HTR-8/SVneo (cell line): ENCODE measurements at places on chromosomes 3 and 15.

GRCh38 chr15:47965297-47965696 lies 155.5 kb upstream of the SLC24A5 start:
- no peak for DNase-seq

- DNase-seq = no peak
Measured at GRCh38 chr3:193773266-193774220, 180.5 kb downstream of the OPA1 start.

- peak; percentile 69 for DNase-seq
Measured at GRCh38 chr15:81106560-81106959, 27.5 kb upstream of the CFAP161 start.

DNA sequence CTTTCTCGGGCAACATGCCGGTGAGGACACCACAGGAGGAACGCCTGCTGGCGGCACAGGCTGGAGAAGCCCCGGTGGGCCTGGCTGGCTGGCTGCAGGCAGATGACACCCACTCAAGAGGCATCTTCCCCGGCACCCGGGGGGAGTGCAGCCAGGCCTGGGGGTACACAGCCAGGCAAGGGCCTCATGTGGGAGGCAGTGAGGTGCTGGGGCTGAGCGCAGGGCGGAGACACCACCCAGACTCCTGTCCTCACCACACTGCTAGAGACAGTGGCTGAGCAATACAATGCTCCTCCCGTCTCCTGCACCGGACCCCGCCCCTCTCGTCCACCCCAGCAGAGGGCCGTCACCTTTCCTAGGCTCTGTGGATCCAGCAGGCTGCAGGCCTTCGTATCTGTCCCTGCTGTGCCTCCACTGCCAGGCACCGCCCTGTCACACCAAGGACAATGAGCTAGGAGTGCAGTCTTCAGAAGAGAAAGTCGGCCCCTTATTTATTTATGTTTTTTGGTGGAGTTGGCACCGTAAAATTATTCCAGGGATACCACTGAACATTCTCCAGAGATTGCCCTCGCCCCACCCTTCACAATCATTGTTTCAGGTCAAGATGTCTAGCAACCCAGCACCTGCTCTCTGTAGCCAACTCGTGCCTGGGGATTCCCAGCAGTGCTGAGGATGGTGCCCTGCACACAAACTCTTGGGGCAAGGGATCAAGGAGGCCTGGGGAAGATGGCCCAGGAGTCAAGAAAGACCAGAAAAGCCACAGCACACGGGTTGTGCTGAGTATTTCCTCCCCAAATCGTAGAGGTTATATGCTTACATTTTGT lies 129.1 kb downstream of the ATP10A start:
- no peak for DNase-seq

- DNase-seq = no peak
Measured at GRCh38 chr3:169280010-169280585, 383.4 kb downstream of the MECOM start.

GRCh38 chr15:101183226-101183930 lies 68.5 kb downstream of the CHSY1 start:
- no peak for DNase-seq

GRCh38 chr3:193350744-193351143 lies 27.8 kb downstream of the ATP13A5 start:
- DNase-seq = no peak

GRCh38 chr3:126266291-126266840 lies 86.0 kb upstream of the ALDH1L1 start:
- DNase-seq = no peak

GRCh38 chr3:156644958-156645357 lies 29.4 kb upstream of the TIPARP start:
- DNase-seq = no peak

- peak; percentile 28 for DNase-seq
Measured at GRCh38 chr3:14170531-14171159, 7.8 kb downstream of the XPC start.

GRCh38 chr3:30457726-30458125 lies 148.7 kb upstream of the TGFBR2 start:
- no peak for DNase-seq

GRCh38 chr3:109685084-109686079 lies 348.0 kb upstream of the DPPA4 start:
- peak; percentile 48 for DNase-seq

DNA sequence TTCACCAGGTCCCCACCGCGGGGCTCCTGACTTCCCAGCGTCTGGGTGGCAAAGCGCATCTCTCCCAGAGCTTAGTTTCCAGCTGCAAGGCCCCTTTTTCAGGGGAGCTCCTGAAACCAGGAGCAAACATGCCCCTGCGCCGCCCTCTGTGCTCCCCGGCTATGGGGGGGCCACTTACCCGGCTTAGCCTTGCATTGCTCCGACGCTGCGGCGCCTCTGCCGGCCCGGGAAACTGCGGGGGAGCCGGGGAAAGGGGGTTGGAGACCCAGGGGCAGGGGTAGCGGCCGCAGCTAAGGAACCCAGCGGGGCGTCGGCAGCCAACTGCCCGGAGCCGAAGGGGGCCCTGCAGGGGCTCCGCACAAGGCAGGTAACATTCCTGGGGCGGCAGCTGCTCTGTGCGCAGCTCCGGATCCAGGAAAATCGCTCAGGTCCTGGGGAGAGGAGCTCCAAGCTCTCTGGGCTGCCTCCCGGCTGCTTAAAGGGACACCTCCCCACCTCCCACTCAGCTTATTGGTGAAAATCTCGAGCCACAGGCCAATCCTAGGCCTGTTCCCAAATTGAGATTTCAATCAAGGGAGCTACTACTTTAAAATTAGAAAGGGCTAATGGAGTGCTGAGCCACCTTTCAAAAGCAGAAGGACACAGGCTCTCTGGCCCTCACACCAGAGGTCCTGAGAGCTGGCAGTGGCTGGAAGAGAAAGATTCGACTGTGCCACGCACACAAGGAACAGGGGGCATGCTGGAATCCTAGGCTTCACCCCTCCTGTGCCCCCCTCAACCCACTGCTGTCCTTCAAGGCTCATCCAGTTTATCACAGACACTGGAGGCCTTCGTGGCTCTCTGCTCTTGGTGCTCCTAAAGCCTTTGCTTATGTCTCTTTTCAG lies 42.7 kb upstream of the PRICKLE2 start:
- no peak for DNase-seq

DNA sequence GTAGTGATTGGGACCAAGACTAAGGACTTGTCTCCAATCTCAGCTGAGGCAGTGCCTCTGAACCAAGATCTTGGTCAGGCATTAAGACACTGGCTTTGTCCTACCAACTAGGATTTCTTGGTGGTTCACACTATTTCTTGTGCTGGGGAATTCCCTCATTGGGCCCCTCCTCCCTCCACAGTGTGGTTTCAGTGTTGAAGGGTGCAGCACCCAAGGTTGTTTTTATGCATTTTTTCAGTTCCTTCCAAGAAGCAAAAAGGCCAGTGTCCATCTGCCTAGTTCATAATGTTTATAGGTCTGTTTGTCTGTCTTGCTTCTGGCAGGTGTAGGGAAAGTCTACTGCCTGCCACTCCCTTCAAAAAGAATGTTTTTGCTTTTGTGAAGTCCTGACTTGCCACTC lies 10.6 kb upstream of the ITPKA start:
- no peak for DNase-seq

GRCh38 chr3:159837725-159838124 lies 150.9 kb upstream of the IL12A start:
- DNase-seq = no peak

DNA sequence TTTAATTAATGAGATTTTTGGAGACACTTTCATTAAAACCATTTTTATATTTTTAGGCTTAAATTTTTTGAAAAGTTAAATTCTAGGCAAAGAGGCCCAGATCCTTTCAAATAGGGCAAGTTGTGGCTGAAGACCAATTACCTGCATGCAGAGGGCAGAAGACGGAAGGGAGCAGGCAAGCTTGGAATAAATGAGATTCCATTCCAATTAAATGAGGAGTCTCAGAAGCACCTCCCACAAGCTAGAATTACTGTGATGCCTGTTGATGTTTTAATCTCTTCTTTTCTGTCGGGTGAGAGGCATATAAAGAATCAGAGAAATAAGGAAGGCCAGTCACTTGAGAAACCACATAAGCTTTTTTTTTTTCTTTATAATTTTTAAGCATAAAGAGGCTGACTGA lies 46.8 kb downstream of the KBTBD8 start:
- no peak for DNase-seq

GRCh38 chr3:62109534-62109933 lies 263.8 kb downstream of the FEZF2 start:
- DNase-seq = peak; percentile 11

DNA sequence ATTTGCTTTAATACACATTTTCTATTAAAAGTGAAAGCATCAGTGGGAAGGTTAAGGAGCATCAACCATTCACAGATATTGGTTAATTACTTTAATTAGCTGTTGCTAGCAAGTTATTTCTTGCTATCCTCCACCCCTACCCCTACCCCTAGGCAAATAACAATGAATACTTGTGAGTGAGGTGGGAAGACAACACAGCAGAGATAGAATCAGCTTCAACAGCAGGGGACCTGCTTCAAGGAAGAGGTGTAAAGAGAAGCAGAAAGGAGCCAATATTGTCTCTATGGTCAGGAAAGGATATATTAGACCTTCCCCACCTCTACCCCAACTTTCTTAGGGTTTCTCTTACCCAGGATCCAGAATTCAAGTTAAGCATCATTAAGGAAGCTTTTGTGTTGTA lies 149.4 kb downstream of the SNRK start:
- no peak for DNase-seq

- peak; percentile 87 for DNase-seq
Measured at GRCh38 chr15:99123713-99124451, 19.0 kb downstream of the SYNM start.

GRCh38 chr3:183907176-183907575 lies 22.5 kb upstream of the PARL start:
- DNase-seq = no peak

GRCh38 chr15:62758126-62758951 lies 284.2 kb upstream of the TPM1 start:
- peak; percentile 56 for DNase-seq

GRCh38 chr3:141663993-141664392 lies 74.1 kb upstream of the RNF7 start:
- no peak for DNase-seq

- no peak for DNase-seq
Measured at GRCh38 chr15:43465100-43465499, 27.9 kb downstream of the TP53BP1 start.

DNA sequence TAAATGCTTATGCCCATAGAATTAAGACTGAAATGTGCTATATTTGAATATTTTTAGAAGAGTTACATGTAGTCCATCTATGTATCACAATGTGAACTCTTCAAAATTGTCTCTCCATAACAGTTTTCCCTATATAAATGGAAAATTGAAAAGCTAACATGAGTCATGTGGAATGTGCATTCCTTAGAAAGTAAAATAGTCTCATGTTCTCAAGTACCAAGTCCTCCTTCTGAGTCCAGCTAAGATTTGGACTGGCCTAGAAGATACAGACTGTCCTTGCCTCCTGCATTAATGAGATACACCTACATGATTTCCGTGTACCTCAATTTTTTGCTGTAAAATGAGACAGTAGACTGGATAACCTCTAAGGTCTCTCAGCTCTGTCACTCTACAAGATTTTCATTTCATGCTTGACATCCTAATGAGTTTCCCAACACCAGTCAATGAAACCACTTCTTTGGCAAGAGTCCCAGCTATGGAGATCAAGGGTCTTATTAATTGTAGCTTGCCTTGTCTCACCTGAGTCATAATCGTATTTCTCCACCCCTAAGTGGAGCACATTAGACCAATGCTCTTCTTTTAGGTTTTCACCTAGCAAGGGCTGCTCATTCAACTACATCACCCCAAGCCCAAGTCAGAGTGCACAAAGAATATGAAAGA lies 350.6 kb upstream of the IL12A start:
- DNase-seq = peak; percentile 22

DNA sequence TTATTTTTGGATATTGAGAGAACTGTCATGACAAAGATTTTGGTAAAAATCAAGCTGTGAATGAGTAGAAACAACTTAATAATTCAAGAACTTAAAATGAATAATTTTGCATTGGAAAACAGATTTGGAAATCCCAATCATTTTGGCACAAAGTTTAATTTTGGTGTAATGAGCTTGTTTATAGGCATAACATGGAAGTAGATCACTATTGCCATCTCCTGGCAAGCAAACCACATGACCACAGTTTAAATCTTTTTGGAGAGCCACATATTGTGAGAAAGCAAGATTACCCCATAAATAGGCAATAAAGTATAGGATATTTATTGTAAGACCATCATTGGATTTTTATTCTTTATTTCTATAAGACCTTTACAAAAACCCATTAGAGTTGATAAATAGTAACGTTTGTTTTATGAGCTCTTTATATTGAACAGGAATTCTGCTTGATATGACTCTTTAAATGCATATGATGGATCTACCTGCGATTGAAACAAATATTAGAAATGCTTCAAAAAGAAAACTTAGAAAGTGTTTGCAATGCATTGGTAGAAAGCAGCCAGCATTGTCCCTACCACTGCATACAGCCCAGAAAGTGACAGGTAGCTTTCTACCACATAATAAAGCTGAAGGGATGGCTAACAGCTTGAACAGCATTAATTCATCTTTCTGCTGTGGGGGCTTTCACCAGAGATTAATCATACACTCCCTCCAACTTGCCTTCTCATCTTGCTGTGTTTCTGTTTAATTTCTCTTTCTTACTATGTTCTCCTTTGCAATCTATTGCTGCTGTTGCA lies 766.8 kb downstream of the TBL1XR1 start:
- DNase-seq = peak; percentile 21

DNA sequence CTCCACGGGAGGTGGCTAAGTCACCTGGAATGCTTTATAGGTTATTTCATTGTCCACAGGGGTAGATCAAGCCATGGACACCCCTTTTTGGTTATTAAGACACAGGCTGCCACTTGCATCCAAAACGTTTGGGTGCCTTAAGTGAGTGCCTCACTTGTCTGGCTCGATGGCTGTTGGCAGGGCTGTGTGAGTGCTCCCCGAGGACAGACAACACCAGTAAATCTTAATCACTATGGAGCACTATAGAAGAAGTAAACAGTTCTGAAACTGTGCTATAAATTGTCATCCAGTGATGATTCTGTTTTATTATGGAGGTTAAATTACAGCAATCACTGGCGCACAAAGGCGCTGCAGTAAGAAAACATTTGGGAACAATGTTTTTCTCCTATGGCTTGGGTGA lies 215.5 kb downstream of the CACNA2D3 start:
- no peak for DNase-seq

DNA sequence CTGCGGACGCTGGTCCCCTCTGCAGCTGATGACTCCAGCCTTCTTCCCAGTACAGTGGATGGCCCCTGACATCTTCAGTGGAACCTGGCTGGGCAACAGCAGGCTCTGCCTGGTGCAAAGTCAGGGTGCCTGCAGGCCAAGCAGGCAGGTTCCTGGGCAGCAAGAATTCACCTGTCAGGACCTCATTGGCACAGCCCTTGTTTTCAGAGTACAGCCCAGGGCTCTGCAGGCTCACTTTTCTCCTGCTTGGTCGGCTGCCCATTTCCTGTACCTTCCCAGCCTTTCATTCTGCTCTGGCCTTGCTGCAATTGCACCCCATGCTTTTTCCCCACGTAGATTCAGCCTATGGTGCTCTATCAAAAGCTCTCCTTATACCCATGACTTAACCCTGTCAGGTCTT lies 56.0 kb downstream of the LRTM1 start:
- no peak for DNase-seq
